ENCODE measurements at places on chromosomes 2 and 18.
A peak's percentile ranks its signal among the peaks of the same experiment; 100 is the strongest.

- no peak for DNase-seq
These were observed 442.5 kb downstream of the LRATD1 start for GRCh38 chr2:15074751-15075700.

DNA sequence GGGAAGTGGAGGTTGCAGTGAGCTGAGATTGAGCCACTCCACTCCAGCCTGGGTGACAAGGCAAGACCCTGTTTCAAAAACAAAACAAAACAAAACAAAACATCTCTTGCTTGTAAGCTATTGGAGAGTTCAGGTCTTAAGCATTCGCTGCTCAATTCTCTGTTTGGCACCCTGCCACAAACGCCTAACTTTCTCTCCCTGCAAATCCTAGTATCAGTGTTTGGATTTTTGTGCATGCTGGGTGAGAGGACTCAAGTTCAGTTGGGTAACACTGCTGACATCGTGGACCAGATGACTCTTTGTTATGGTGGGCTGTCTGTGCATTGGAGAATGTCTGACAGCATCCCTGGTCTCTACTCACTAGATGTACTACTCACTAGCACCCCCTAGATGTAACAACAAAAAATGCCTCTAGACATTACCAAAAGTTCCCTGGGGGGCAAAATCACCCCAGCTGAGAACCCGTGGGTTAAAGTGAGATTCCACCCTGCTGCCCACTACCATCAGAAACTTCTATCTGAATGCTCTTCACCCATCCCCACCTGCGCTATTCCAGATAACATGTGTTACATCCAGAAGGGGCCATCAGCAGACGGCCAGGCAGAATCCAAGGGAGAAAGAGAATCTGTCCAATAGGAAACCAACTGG lies 50.9 kb downstream of the CACNB4 start:
- no peak for DNase-seq

- no peak for DNase-seq
These were observed 285.1 kb downstream of the SS18 start for GRCh38 chr18:25805323-25805722.

GRCh38 chr2:186962085-186962747 lies 113.2 kb upstream of the ZSWIM2 start:
- no peak for DNase-seq

DNA sequence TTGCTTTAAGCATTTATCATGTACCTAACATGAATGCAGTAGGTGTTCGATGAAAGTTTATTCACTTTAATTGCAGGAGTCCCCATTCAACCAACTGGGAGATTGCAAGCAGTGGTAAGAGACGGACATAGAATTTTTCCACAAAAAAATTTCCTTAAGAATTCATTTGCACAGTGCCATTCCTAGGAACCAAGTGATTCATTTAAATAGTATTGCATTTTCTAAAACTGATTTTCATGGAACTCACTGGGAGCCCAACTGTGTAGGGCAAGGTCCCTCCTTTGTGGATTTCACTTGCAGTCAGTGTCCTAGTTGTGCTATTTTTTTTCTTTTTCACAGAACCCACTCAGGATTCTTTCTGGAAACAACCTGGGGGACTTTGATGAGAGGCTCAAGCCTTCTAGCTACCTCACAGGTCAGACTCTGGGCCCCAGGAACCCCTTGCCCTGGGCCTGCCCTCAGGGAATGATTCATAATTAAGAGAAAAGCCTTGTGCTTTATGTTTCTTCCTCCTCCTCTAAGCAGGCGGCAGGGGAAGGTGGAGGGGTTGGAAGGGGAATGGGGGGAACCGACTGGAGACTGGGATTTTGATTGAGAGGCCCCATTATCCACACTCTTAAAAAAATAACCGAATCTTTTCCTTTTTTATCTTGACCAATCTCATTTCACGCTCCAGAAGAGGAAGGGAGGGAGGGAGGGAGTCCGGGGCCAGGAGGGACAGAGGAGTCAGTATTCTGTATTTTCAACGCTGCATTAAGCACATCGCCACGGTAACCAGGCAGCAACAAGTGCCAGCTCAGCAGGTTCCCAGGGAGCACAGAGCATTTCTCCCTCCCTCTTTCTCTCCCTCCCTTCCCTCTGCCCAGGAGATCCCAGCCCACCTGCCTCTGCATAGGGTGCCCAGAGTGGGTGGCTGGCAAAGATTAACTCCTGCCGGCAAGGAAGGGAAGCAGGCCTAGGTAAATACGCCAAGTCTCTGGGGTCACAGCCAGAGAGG lies 51.8 kb downstream of the PSD4 start:
- DNase-seq = peak; percentile 91

DNA sequence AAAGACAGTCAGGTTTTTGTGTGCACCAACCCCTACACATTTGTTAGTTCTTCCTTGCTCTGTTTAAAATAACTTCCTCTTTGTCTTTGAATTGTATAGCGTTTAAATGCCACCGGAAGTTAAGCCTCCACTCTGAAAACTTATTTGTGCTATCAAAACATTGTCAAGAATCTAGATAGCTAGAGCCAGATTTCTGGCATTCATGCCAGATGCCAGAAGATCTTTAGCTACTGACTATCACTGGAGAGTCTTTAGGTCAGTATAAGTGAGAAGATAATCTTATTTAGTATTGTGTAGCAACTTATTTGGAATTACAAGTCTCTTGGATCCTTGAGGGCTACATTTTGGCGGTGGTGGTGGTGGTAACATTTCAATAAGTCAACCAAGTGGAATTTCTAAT lies 63.4 kb upstream of the ADAM23 start:
- no peak for DNase-seq

GRCh38 chr2:168708080-168708479 lies 94.4 kb upstream of the NOSTRIN start:
- DNase-seq = no peak

DNA sequence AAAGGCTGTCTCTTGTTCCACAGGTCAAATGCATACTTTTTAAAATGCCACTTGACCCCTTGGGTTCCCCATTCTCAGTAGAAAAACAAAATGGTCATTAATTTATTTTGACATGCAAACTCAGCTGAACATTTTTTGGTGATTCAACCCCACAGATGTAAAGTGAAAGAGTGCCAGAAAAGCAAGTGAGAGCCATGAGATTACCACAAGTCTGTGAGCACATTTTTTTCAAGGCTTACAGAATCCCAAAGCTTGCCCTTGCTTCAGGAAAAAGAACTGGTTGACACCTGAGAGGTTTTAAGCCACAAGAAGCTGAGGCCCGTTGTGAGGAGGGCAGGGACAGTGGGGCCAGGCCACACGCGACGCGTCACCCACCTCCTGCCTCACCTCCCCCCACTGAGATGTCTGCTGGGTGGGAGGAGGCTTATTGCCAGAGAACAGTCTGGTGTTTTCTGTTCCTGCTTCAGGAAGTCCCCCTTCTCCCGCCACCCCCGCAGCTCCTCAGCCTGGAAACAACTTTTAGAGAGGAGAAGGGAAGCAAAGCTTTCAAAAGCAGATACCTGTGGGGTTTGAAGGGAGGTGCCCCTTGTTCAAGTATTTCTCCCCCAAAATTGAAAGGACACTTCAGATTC lies 70.4 kb upstream of the CYP1B1 start:
- peak; percentile 82 for DNase-seq

- no peak for DNase-seq
These were observed 79.5 kb downstream of the SLC8A1 start for GRCh38 chr2:40372283-40372985.

GRCh38 chr18:44889111-44889510 lies 208.4 kb downstream of the SETBP1 start:
- DNase-seq = no peak

- DNase-seq = peak; percentile 78
These were observed 27.6 kb downstream of the MBP start for GRCh38 chr18:77105028-77105427.

DNA sequence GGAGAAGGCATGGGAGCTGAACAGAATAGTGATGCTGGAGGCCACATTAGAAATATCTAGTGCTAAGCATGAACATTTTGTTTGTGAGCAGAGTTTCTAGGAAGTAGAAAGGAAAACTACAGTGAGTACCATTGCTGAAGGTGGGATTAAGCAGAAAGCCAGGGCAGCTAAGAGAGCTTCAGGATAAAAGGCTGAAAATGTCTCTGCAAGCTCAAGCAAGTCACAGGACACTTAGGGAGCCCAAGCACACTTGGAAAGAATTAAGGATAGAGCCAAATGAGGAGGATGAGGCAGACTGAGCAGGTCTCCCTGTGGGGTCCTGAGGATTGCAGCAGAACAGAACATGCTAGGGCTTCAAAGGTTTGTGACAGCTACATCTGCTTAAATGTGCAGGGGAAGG lies 80.6 kb upstream of the LYPD1 start:
- no peak for DNase-seq

DNA sequence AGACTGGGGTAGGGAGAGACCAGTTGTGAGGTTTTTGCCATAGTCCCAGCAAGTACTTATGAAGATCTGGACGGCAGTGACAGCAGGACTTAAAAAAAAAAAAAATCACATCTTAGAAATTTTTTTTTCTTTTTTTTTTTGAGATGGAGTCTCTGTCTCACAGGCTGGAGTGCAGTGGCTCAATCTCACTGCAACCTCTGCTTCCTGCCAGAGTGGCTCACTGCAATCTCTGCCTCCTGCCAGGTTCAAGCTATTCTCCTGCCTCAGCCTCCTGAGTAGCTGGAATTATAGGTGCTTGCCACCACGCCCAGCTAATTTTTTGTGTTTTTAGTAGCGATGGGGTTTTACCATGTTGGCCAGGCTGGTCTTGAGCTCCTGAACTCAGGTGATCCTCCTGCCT lies 22.4 kb upstream of the STAT4 start:
- no peak for DNase-seq

- DNase-seq = no peak
These were observed 22.2 kb upstream of the TMEM87B start for GRCh38 chr2:112032689-112033465.

DNA sequence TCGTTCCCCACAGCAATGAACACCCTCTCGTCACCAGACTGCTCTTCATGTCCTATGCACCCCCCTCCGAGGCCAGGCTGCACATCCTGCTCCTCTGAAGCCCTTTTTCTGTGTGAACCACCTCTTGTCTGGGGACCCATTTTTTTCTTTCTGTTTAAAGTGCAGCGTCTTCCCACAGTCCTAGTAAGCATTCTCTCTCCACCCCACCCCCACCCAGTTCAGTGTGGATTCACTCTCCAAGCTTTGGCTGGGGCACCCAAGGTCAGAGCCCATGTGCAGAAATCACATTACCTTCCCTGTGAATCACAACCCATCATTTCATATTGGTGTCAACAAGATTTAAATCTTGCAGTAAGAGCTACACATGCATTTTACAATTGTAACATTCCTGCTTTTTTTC lies 26.4 kb upstream of the PKDCC start:
- DNase-seq = no peak

DNA sequence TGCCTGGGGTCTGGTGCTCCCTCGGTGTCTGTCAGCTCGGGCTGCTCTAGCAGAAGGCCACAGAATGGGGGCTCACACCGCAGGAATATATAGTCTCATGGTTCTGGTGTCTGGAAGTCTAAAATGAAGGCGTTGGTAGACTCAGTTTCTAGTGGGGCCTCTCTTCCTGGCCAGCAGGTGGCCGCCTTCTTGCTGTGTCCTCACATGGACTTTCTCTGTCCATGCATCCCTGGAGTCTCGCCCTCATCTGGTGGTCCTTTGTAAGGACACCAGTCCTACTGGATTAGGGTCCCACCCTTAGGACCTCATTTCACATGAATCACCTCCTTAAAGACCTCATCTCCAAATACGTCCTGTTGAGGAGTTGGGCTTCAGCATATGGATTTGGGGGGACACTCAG lies 65.7 kb downstream of the RRM2 start:
- DNase-seq = no peak
